ENCODE measurements at places on chromosomes 7 and 10.

DNA sequence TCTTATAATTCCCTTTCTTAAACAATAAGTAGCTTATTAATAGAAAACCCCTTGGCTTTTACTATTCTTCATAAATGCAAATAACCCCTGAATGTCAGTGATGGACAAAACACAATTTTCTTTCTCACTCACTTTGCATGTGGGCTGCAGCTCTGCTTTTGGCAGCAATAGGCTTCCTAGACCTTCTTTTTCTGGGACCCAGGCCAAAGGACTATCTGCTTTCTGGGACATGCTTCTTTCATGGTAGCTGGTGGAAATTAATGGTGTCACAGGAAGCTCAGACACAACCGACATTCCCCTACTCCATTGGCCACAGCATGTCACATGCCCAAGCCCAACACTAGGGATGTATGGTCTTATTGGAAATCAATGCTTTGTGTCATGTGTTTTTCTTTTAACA lies 134.3 kb upstream of the MDFIC start:
- DNase-seq, result no peak

- no peak for DNase-seq
Observed at GRCh38 chr10:1198453-1199344, 142.5 kb downstream of the WDR37 start.

DNA sequence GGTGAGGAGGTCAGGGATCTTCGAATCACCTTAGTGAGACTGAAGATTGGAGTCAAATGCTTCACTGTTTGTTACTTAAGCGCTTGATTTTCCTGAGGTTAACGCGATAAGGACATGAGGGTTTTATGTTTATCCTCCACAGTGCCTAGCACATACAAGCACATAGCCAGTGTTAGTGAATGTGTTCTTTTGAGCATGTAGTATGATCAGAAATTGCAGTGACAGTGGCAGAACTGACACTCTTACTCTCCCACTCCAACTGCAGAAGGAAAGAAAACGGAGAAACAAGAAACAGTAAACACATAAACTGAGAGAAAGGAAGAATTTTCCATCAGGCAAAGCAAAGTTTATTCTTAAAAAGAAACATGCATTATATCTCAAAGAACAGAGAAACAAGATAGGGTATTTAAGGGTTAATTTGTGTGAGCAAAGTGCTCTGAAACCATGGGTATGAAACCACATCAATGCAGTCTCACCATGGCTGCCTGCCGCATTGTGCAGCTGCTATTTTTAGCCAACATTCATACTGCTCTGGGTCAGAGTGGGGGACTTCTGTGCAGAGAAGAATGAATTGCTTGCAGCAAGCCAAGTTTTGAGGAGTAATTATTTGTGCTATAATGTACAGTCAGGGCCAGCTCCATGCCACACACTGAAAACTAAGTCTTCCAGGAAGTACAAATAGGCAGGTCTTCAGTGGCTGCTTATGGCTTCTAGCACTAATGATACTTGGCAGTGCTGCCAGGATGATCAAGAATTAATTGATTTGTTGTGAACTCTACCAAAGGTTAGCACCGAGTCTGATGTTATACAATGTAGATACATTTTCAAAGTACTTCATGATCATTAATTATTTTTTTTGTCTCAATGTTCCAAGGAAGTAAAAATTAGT lies 152.0 kb downstream of the MACC1 start:
- no peak for DNase-seq

DNA sequence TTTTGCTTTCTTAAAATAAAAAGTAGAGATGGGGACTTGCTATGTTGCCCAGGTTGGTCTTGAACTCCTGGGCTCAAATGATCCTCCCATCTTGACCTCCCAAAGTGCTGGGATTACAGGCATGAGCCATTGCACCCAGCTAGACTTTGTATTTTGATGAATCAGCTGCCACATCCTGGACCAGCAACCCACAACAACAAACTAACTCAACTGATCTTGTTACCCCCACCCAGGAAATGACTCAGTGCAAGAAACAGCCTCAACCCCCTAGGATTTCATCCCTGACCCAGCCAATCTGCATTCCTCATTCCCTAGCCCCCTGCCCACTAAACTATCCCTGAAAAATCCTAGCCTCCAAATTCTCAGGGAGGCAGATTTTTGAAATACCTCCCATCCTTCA lies 123.8 kb downstream of the IPMK start:
- no peak for DNase-seq

DNA sequence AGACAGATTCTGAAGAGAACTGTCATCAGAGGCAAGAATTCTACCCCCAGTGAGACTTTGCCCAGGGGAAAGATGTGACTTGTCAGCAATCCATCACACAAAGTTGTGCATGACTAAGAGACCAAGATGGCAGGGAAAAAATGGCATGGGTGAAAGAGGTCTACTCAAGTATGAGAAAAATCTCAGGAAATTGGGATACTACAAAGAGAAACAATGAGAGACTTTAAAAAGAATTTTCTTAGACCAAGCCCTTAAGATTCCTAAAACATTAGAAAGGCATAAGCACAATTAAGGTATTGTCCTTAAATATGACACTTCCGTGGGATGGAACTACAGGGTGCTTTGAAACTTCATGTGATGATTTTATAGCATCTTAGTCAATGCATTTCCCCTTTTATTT lies 45.6 kb upstream of the PDE1C start:
- no peak for DNase-seq
